ENCODE measurements at places on chromosomes 6 and 20.

- DNase-seq, result no peak
Observed at GRCh38 chr6:38078671-38079070, 259.1 kb downstream of the ZFAND3 start.

GRCh38 chr6:10465629-10466499 lies 51.0 kb upstream of the TFAP2A start:
- peak; percentile 23 for DNase-seq

GRCh38 chr20:57126481-57127092 lies 139.9 kb downstream of the BMP7 start:
- no peak for DNase-seq

- no peak for DNase-seq
Observed at GRCh38 chr6:54282186-54282585, 26.1 kb upstream of the TINAG start.

- DNase-seq, result peak; percentile 1
Observed at GRCh38 chr20:11901127-11901526, 16.6 kb upstream of the BTBD3 start.

- DNase-seq, result no peak
Observed at GRCh38 chr6:133610227-133610840, 278.6 kb upstream of the TCF21 start.

DNA sequence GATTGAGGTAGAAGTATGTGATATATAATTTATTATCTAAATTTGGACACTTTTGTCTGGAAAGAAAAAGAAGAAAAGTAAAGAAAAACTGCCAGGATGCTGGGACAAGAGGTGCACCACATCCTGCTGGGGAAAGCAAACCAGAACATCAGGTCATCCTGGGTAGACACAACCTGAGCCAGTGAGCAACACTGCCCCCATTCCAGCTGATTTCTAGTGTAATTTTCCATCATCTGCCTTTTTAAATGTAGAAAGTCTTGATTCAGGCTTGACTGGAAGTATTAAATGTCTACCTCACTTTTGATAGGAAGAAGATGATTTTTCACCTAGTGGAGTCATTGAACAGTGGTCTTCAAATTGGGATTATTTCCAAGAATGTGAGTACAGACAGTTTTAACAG lies 1164.5 kb upstream of the CITED2 start:
- peak; percentile 56 for DNase-seq

DNA sequence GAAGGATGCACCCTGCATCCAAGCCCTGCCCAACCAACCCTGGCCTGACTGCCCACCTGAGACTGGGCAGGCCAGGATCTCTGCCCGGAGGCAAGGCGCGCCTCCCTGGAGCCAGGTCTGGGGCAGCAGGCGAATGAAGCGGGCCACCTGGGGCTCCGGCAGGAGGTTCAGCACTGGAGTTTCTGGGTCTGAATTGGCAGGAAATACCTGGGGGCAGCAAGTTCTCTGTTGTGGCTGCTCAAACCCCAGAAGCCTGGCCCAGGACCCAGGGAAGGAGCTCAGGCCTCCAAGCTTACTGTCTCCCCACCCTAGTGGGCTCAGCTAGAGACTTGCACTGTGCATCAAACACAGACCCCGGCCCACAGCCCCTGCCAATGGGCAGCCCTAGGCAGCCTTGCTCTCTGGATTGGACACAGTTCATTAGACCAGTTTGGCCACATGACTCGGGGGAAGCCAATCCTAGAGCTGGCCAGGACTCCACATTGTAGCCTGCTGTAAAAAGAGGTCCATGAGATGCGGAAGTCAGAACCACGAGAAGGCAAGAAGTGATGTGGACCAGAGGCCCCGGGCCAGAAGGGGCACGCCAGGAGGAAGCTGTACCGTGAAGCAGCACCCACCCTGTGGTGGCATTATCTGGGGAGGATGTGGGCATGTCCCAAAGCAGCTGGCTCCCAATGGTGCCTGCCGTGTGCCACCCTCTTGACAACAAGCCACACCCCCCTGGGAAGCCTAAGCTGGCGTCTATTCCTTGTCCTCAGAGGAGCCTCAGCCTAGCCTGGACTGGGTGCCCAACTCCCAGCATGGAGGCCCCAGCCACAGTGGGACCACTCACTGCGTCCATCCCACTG lies 3.1 kb downstream of the CPXM1 start:
- no peak for DNase-seq

- DNase-seq, result no peak
Observed at GRCh38 chr6:118704915-118705314, 53.5 kb upstream of the CEP85L start.

- no peak for DNase-seq
Observed at GRCh38 chr6:135191508-135192255, 10.6 kb downstream of the MYB start.

DNA sequence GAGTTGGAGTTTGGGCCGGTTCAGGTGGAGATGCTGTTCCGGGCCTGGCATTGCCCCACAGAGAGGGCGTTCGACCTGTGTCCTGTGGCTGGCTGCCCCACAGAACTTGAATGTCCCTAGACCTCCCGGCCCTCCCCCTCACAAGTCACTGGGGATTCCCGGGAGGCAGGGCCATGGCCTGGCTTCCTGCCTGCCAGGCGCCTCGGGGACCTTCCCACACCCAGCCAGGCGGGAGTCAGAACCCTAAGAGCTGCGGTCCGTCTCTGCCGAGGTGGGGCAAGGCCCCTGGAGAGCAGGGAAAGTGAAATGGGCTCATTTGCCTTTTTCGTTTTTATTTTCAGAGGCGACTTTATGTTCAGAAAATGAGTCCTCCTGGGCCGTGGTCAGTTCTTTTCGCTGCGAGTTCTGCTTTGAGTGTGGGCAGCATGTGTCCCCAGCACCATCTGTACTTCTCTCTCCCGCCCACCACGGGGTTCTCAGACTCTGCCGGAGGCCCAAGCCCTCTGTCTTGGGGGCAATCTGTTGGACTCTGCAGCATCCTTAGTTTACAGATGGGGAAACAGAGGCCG lies 8.5 kb downstream of the RBM38 start:
- DNase-seq, result no peak

DNA sequence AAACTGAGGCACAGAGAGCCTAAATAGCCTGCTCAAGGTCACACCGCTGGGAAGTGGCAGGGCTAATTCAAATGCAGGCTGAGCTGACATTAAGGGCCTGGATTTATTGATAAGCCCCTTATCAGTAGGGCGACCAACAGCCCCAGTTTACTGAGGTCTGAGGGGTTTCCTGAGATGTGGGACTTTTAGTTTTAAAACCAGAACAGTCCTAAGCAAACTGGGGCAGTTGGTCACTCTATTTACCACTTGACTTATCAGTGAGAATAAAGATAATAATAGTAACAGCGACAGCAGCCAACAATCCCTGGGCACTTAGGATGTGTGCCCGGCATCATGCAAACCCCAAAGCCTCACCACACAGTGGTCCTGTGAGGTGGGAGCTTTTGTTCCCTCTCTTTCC lies 27.6 kb downstream of the PREX1 start:
- DNase-seq, result no peak

GRCh38 chr6:170256641-170257040 lies 34.2 kb downstream of the DLL1 start:
- no peak for DNase-seq

GRCh38 chr20:58775371-58775770 lies 75.3 kb downstream of the GNAS-AS1 start:
- no peak for DNase-seq

DNA sequence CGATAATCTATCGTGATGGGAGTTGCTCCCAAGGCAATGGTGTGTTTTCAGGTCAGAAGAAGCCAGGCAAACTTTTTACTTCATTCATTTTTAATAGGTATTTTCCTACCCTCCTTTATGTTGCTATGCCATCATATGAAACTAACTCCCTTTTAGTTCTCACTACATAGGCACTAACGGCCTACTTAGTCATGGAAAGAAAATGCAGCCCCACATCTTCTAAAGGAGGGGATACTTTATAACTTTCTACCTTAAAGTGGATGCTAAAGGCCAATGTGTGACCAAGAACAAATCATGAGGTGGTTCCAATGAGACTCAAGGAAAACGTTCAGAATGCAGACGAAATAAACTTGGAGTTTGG lies 193.8 kb downstream of the FOXA2 start:
- DNase-seq, result no peak

DNA sequence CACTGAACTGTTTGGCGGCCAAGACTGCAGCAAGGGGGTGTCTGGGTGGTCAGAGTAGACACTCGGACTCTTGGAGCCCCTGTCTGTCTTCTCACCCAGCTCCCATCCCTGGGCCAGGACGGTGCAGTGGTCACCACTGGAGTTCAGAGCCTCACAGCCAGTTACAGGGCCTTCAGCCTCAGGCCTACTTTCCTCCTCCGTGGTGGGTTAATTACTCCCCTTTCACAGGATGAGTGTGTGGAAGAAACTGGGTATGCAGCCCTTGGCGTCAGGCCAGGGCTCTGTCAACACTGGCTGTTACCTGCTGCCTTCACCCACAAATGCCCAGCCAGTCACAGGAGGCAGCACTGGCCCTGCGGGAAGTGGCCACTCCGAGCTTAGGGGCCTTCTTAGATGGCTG lies 1.8 kb upstream of the YTHDF1 start:
- DNase-seq, result no peak

DNA sequence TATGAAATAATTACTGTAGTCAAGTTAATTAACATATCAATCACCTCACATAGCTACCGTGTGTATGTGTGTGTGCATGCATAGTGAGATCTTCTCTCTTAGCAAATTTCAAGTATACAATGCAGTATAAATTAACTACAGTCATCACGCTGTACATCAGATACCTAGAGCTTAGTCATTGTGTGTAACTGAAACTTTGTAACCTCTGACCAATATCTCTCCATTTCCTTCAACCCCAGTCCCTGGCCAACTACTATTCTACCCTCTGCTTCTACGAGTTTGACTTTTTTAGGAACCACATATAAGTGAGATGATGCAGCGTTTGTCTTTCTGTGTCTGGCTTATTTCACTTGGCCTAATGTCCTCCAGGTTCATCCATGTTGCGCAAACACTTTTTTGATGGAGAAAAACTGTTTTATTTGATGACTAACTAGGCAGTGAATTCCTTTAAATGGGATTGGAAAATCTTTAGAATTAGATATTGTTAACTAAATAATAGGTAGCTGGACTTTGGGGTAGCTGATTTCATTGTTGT lies 459.5 kb downstream of the DHX35 start:
- DNase-seq, result no peak

- DNase-seq, result no peak
Observed at GRCh38 chr6:142331075-142331551, 29.3 kb downstream of the ADGRG6 start.

GRCh38 chr6:137258170-137258569 lies 39.0 kb upstream of the IFNGR1 start:
- no peak for DNase-seq

Measured in cerebellar cortex (tissue), 1 donor.